Activated CD4-positive, alpha-beta T cell treated with anti-CD3 and anti-CD28 coated beads, Interleukin-2, Interleukin-4, amounts not matched to agents 100 ng/mL and 50 ng/mL, durations not matched to agents 16 hours and 8 hours (primary cell): ENCODE measurements at places on chromosomes 1 and 21.
A peak's percentile ranks its signal among the peaks of the same experiment; 100 is the strongest.

DNA sequence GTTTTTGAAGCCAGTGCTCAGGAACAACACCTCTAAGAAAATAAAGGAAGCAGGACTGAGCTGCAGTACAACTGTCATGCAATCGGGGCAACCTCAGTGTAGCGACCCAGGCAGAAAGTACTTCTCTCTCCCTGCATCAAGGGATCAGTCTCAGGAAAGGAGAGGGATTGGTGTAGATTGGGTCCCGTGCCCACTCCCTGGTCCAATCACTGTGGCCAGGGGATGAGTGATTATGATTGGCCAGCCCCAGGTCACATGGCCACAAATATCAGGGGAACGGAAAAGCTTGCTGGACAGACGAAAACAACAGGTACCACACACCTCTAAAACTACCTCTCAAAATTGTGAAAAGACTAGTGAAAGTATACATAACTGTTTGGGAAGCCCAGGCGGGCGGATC, 136.2 kb upstream of the F3 start:
- no peak for DNase-seq

GRCh38 chr1:20153000-20153418, 13.9 kb downstream of the PLA2G2F start:
- DNase-seq = no peak

DNA sequence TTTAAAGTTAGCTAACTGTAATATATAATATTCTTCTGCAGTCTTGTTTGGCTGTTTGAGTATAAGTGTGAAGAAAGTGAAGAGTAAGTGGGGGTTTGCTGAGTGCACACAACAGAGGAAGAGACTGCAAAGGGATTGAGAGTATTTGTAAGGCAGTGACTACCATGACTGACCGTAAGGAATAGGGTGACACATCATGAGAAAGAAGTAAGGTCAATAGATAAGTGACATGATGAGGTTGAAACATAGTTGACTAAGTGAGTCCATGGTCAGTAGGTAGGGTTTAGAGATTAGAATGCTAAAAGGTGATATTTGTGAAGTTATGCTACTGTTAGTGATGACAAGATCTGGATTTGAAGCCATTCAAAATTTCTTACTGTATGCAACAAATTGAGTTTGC, 27.7 kb downstream of the WARS2 start:
- DNase-seq = no peak

- peak; percentile 35 for DNase-seq
Observed at GRCh38 chr1:94061513-94062443, 59.2 kb downstream of the ABCA4 start.

DNA sequence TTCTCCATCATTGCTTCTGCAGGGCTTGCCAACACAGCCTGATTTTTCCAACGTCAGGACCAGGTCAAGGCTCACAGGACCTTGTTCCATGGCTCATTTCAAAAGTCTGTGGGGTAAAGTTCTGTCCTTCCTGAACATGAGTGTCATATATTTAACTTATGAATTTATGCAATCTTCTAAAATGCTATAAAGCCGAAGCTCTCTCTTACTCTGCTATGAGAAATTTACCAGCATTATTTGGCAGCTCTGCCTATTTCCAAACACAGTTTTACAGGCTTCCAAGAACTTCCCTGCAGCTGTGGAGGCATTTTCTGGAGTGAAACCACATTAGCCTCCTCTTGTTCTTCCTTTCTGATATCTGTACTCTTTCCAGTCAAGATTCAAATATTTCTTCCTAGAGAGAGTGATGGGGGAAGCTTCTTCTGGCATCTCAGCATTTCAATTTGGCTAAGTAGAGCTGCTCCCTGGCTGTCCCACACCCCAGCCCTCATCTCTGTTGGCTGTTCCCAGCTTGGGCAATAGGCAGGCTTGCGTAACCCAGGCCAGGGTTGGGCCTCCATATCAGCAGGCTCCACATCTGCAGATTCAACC, 15.6 kb upstream of the HMGCS2 start:
- no peak for DNase-seq

DNA sequence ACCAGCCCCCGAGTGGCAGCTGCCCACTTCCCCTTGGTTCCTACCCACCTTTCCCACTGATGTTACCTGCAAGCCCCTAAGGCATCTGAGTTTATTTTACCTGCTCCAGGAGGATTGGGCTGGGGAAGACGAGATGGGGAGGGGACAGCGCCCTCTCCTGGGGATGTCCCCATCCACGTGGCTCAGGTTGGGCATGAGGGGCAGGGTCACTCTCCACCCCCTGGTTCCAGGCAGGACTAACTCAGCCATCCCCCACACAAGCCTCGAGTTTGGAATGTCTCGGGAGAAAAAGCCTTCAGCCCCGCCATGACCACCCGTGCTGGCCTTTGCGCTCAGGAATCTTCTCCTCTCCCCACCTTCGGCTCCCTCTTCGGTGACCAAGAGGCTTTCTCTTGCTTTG, 90.0 kb downstream of the ARHGEF10L start:
- DNase-seq = no peak

GRCh38 chr1:202076050-202076511, 46.6 kb upstream of the GPR37L1 start:
- no peak for DNase-seq
